ENCODE measurements at places on chromosomes 16 and 17.

GRCh38 chr16:85446951-85447692 is 166.0 kb upstream of the GSE1 start:
- no peak for DNase-seq

- no peak for DNase-seq
Measured at GRCh38 chr17:30921544-30922196, at the start of gene ADAP2. Gene ADAP2 (plus strand): TSS chr17:30921945. CDS start chr17:30922015, 70 bp downstream.

- DNase-seq, result no peak
Measured at GRCh38 chr16:60655514-60656153, 1380.6 kb downstream of the CDH8 start.

- no peak for DNase-seq
Measured at GRCh38 chr16:11071829-11072228, 127.5 kb downstream of the CLEC16A start.

- no peak for DNase-seq
Measured at GRCh38 chr16:5852151-5852550, 754.6 kb upstream of the EEF2KMT start.

Data from fibroblast of the aortic adventitia (primary cell).